ENCODE measurements at places on chromosomes 1 and 21. TPM values are rescaled to one million over a fixed set of nuclear protein-coding genes. Genes with fewer than 3 reads are reported as not detected.

The CD48 gene
- total RNA-seq, result under 0.01 TPM

The PCP4L1 gene
- not detected for total RNA-seq

The KMO gene
- under 0.01 TPM for total RNA-seq

The FCRL1 gene
- not detected for total RNA-seq

The PADI6 gene
- not detected for total RNA-seq

The ABCD3 gene
- 44.1 TPM for total RNA-seq

The RNU1-1 gene
- total RNA-seq, result under 0.01 TPM
